ENCODE measurements at places on chromosomes 5 and 9. TPM values are rescaled to one million over a fixed set of nuclear protein-coding genes. Genes with fewer than 3 reads are reported as not detected.

DNA sequence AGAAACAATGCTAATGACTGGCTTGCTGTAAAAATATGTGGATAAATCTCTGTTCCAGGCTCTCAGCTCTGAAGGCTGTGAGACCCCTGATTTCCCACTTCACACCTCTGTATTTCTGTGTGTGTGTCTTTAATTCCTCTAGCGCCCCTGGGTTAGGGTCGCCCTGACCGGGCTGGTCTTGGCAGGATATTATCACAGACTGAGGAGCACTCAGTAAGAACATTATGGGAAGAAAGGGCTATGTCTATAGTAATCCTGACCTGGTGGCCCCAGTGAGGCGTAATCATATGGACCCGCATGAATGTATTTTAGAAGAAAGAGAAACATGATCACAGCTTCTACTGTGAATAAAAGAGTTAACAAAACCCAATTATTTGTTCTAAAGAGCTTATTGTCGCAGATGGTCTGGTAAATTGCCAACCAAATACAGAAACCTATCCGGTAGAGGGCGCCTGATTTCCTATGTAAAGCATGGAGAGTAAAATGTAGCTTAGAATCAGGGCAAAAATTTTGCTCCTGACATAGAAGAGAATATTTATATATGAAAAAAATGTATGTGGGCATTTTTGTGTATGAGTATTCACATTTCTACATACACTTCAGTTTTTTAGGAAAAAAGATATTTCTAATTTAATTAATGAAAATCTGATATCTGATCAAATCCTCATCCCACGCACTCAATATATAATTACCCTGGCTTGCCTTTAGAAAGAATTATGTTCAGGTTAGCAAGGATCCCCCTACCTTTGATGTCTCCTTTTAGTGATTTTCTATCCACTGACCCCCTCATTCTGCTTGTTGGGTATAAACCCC lies 5.8 kb upstream of the IFNA1 start:
- DNase-seq: peak; percentile 75

DNA sequence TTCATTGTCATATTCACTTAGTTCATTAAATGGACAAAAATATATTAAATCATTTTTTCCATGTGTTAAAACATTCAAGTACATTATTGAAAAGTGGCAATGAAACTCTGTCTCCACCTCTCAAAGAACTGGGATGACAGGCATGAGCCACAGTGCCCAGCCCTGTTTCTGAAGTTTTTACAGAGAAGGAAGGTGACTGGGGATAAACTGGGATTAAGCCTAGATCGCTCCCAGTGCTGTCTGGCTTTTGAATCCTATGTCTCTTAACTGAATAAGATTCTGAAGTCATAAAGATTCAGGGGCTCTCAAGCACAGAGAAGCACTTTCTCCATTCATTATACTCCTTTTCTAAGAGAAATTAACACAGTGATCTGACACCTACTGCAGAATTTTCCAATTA lies 88.3 kb downstream of the SLC38A9 start:
- no peak for DNase-seq

- DNase-seq: no peak
These were observed 70.1 kb upstream of the CNOT6 start for GRCh38 chr5:180424094-180424493.

- DNase-seq: no peak
These were observed 12.5 kb downstream of the ERMP1 start for GRCh38 chr9:5820425-5820824.

- DNase-seq: no peak
These were observed 10.1 kb downstream of the TLR4 start for GRCh38 chr9:117714282-117714681.

DNA sequence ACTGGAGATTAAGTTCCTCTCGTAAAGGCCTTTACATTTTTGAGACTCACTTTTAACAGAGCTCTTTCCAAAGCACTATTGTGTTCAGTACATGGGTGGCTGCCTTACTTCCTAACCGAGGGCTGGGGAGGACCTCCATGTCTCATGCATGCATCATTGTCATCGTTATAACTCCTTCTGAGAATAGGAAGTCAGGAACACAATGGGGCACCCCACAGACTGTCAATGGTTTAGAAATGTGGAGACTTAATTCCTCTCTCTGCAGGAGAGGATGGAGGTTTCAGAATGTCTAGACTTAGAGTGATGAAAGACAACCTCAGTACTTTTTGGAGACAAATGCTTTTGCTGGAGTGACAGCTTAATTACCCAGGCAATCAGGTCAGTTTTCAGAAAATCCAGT lies 83.9 kb downstream of the PRLR start:
- no peak for DNase-seq

DNA sequence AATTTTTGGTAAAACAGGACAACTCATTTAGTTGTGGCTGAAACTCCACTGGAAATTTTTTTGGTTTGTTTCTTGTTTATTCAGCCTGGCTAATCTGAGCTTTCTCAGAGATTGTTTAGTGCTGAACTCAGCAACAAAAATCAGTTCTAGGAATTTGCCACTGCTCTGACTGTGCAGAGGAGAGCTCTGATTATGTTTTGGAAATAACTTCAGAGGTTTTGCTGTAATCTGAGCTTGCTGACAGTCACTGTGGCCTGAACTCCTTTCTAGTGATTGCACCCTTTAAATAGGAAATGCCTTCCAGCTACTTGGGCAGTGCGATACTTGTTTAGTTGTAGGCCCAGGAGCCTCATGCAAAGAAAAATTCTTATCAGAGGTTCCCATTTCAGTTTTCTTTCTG lies 60.2 kb downstream of the OSTF1 start:
- peak; percentile 38 for DNase-seq

- DNase-seq: no peak
These were observed 291.0 kb downstream of the TAF11L14 start for GRCh38 chr5:17925276-17925675.

CDH9 gene
- not detected for total RNA-seq

GPR107 gene
- total RNA-seq: 18.5 TPM

GNA14 gene
- total RNA-seq: not detected
